ENCODE measurements at places on chromosomes 3 and 15.

- no peak for DNase-seq
Measured at GRCh38 chr15:60483042-60483441, 4.1 kb upstream of the ICE2 start.

DNA sequence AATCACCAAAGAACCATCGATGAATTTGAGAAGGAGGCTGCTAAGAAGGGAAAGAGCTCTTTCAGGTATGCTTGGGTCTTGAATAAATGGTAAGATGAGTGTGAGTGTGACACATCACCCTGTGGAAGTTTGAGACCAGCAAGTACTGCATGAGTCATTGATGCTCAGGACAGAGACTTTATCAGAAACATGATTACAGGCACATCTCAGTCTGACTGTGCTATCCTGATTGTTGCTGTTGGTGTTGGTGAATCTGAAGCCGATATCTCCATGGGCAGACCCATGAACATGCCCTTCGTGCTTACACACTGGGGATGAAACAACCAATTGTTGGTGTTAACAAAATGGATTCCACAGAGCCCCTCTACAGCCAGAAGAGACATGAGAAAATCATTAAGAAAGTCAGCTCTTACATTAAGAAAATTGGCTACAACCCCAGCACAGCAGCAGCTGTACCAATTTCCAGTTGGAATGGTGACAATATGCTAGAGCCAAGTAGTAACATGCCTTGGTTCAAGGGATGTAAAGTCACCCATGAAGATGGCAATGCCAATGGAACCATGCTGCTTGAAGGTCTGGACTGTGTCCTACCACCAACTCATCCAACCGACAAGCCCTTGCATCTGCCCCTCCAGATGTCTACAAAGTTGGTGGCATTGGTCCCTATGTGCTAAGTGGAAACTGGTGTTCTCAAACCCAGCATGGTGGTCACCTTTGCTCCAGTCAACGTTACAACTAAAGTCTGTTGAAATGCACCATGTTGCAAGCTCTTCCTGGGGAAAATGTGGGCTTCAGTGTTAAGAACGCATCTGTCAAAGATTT is 20.5 kb downstream of the TM4SF4 start:
- DNase-seq = no peak

DNA sequence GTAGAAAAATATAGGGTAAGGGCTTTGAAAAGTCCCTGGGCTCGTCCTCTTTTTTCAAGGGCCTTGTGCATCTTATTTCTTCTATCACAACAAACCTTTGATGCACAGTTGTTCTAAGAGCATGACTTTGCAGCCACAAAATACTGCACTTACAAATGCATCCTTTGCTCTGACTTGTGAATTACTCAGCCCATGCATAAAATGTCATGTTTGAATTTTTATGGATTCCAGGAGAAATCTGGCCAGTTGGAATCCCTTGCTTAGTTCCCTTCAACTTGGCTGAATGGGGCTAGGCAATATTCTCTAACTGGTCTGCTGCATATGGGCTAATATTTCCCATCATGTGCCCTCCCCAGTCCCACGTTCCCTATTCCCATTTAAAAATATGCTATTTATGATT is 523.9 kb upstream of the RGMA start:
- DNase-seq = no peak

DNA sequence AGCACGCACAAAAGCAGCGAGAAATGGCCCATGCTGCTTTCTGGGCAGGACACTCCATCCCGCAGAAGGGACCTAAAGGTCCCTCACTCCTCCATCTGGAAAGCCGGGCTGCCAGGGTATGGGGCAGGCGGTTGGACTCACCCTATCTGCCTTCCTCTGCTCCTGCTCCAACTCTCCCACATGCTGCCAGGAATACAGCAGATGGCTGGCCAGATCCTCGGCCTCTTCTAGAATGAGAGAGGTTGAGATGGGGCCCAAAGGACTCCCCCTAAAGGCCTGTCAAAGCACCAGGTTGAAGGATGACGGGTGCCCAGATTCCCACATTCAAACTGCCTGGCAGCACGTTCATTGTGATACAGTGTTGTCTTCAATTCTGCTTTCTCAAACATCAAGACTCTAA is 85.1 kb upstream of the C2CD4B start:
- no peak for DNase-seq

- no peak for DNase-seq
Measured at GRCh38 chr3:27568393-27568792, 84.2 kb upstream of the SLC4A7 start.

DNA sequence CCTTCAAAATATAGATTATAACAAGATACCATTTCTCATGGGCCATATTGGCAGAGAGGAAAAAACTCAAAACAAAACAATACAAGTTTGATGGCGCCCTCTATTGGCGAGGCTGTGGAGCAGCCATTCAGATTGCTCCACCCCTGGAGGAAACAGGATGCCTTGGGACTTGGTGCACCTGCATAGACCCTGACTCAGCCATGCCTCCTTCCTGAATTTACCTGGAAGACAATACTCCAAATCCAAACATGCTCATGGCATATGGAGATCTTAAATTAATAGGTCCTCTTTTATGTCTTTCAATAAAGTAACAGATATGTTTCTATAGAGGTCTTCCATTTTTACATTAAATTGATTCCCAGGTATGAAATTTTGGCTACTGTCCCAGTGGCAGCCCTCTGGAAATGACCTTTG is 90.0 kb downstream of the APBA2 start:
- peak; percentile 45 for DNase-seq

GRCh38 chr3:123683505-123684154 is 98.8 kb upstream of the HACD2 start:
- no peak for DNase-seq
